ENCODE measurements at places on chromosomes 2 and 18.

GRCh38 chr2:157355618-157356017 is 30.0 kb upstream of the ERMN start:
- no peak for DNase-seq

DNA sequence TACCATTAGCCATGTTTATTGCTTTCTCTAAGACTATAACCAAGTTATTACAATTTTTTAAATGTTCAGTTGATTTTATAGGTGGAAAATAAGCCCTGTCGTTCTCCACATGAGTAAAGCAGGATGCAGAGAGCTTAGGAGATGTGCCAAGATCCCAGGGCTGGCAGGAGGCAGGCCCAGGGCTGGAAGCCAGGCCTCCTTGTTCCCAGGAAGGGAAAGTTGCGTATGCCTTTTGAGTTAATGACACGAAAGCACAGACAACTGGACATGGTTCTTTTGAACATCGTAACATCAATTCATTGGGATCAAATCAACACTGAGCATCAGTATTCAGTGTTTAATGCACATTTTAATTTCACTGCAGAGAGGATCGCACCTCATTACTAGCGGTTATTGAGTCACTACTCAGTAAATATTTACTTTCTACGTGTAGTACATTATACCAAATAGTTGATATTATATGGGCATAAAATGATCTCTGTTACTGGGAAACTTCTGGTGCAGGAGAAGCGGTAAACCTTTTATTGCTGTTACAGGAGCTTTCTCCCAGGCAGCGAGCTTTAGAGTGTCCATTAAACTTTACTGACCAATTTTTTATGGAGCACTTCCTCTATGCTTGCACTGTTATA is 60.0 kb downstream of the RNF144A start:
- no peak for DNase-seq

DNA sequence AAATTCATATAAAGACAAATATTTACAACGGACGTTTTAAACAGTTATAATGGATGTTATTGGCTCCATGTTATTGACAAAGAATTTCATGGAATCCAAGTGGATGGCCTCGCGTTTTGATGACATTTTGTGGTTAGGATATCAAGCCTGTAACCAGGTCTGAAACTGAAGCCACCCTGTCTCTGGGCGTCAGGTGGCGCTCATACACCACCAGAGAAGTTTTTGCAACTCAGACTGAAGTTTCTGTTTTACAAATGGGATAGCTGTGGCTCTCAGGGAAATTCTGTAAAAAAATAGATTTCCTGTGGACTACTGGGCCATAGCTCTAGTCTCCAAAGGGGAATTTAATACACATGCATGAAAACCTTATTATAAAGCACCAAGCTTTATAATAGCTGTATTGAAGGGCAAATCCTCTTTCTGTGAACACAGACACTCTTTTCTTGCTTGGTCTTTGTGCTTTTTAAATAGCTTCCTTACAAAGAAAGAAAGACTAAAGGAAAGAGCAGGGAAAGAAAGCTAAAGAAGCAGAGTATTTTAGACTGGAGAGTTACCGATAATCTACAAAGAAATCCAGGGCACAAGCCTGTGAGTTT is 86.7 kb downstream of the C18orf54 start:
- peak; percentile 22 for DNase-seq

- DNase-seq, result no peak
Observed at GRCh38 chr18:7676253-7676873, 109.2 kb downstream of the PTPRM start.

- DNase-seq, result no peak
Observed at GRCh38 chr18:40907842-40908241, 1047.2 kb upstream of the PIK3C3 start.

DNA sequence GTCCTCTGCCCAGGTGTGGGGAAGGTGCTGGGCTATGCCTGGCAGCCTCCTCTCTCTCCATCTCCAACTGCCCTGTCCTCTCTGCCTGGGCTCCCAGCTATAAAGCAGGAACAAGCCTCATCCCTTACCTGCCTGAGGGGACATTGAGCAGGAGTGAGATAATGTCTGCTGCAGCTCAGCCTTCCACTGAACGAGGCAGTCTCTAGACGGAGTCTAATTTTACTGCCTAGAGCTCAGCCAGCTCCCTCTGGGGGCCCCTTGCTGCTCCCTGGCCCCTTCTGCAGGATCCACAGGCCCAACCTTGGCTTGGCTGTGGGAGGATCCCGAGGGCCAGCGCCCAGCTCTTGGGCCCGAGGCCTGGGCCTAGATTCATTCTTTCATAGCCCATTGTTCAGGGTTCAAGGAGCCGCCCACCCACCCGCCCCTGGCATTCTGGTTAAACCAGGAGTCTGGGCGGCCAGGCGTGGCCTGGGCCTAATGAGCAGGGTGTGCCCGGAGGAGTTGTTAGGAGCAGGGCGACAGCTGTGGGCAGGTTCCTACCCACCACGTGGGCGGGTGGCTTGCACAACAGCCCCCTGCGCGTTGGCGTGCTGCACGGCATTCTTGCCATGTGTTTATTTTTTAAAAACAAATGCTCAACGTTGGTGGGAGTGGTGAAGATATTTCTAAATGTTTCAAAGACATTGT is 44.6 kb downstream of the FOSL2 start:
- no peak for DNase-seq

- DNase-seq, result no peak
Observed at GRCh38 chr2:12131975-12132374, 385.5 kb downstream of the LPIN1 start.

DNA sequence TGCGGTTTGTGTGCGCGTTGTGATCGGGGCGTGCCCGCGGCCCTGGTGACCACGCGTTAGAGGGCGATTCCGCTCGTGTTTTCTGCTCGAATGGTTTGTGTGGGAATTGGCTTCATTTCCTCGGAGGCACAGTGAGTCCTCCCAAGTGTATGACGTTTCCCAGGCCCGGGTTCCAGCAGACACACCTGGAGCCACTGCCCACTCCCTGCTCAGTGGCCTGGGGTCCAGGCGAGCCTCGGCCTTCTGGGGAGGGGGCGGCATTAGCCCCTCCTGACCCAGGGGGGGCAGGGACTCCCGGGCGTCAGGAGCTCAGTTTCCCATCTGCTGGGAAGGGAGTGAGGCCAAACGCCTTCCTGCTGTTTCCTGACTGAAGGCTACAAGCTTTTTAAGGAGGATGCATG is 92.1 kb downstream of the NFATC1 start:
- DNase-seq, result no peak

- no peak for DNase-seq
Observed at GRCh38 chr2:207895274-207895860, 125.7 kb upstream of the FZD5 start.

DNA sequence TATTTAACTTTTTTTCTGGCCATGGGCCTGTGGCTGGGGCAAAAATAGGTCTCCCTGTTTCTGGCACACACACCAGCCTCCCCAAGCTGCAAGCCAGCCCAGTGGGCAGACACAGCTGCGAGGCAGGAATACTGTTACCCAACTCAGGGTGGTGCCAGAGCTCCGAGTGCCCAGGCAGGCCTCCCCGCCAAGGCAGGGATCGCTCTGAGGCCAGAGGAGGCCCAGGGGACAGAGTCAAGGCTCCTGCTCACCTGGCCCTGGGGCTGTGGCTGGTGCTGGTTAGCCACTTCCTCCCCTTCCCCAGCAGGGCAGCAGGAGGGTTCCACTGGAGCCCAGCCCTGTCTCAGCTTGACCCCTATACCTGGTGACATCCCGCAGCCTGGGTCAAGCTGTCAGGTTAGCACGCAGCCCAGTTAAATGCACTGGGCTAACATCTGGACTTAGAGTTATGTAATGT is 67.1 kb upstream of the EPAS1 start:
- DNase-seq, result no peak

GRCh38 chr2:239461291-239462190 is 60.7 kb upstream of the HDAC4 start:
- DNase-seq, result no peak

DNA sequence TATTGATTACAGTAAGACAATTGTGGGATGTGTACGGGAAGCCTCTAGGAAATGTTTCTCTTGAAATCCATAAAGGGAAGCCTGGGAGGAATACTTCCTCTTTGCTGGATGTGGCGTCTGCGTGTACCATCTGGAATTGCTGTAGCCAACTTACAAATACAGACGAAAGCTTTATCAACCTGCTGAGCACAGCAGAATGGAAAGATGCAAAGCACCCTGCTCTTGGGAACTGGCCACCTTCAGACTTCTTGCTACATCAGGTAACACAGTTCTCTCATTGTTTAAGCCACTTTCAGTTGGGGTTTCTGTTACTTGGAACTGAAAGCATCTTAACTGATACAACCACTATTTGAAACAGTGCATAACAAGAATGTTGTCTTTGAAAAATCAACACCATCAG is 213.8 kb downstream of the HRH4 start:
- DNase-seq, result no peak

DNA sequence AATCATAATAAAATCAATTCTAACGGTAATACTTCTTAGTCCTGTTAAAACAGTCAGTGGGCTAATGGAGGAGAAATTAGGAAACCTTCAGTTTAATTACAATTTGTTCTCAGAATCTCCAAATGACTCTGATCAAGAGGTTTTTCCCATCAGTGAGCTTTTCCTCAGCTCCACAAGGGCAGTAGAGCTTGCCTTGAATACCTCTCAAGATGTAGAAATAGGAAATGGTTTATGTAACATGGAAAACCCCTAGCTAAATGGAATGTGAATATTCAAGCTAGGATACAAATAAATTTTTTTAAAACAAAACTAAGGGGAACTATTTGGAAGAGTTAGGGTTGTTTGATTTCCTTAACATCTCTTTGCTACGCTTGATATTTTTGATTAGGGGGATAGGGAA is 87.5 kb downstream of the PLEKHM3 start:
- DNase-seq, result no peak

- DNase-seq, result no peak
Observed at GRCh38 chr2:237201461-237202287, 116.0 kb downstream of the COPS8 start.

- no peak for DNase-seq
Observed at GRCh38 chr2:127950264-127950663, 64.5 kb upstream of the AMMECR1L start.

DNA sequence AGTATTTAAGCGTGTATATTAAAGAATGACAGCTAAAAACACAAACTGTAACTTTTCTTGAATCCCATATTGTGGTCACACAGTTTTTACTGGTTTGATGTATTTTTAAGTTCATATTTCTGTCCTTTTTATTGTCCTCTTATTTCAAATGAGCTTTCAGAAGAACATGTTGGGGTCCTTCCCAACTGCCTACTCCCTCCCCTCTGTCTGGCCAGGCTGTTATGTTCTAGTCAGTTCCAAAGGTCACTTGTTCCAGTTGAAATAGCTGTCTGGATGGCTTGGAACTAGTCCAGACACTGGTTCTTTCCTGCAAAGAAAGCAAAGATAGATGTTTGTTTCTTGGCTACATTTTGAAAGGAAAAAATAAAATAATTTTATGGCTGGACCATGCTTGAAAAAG is 306.9 kb downstream of the GULP1 start:
- no peak for DNase-seq

GRCh38 chr2:53265544-53266299 is 501.9 kb upstream of the CHAC2 start:
- no peak for DNase-seq

GRCh38 chr2:156329031-156329926 is 3.2 kb downstream of the NR4A2 start:
- no peak for DNase-seq

GRCh38 chr18:13516855-13517254 is 209.5 kb downstream of the FAM210A start:
- no peak for DNase-seq
